Activated CD8-positive, alpha-beta memory T cell treated with anti-CD3 and anti-CD28 coated beads for 1 hour (primary cell): ENCODE measurements at places on chromosomes 12 and 14.

GRCh38 chr12:13744561-13744960 is 236.8 kb downstream of the GRIN2B start:
- DNase-seq: no peak

DNA sequence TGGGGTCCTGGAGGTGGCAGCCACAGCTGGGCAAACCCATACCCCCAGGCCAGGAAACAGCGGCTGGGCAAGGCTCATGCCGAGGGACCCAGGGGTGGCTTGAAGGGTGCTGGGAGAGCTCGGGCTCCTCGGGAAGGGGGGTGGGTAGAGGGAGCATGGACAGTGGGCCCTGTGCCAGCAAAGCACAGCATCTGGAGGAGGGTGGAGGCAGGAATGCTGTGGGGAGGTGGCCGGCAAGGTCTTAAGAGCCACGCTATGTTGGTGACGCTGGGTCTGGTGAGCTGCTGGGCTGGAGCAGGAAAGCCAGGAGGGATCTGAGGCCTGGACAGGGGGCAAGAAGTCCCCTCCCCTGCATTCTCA is 48.2 kb upstream of the DLK1 start:
- no peak for DNase-seq

GRCh38 chr12:123032736-123033391 is 52.4 kb downstream of the ARL6IP4 start:
- no peak for DNase-seq

- DNase-seq: no peak
Measured at GRCh38 chr14:80606347-80606772, 335.2 kb downstream of the CEP128 start.

GRCh38 chr12:92472201-92472600 is 230.6 kb upstream of the PLEKHG7 start:
- no peak for DNase-seq

DNA sequence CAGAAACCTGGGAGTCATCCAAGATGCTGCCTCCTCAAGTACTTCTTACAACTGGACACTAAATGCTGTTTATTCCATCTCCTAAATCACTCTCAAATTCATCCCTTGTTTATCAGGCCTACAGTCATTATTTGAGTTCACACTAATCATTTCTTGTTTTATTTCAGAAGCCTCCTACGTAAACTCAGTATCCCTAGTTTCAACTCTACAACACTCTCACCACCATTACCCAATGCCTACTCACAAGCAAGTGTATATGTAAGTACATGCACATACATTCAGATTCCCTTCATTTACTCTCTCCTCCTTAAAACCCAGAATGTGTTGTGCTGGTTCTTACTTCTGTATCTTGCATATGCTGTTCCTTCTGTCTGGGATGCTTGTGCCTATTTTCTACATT is 43.0 kb downstream of the DDHD1 start:
- DNase-seq: no peak

DNA sequence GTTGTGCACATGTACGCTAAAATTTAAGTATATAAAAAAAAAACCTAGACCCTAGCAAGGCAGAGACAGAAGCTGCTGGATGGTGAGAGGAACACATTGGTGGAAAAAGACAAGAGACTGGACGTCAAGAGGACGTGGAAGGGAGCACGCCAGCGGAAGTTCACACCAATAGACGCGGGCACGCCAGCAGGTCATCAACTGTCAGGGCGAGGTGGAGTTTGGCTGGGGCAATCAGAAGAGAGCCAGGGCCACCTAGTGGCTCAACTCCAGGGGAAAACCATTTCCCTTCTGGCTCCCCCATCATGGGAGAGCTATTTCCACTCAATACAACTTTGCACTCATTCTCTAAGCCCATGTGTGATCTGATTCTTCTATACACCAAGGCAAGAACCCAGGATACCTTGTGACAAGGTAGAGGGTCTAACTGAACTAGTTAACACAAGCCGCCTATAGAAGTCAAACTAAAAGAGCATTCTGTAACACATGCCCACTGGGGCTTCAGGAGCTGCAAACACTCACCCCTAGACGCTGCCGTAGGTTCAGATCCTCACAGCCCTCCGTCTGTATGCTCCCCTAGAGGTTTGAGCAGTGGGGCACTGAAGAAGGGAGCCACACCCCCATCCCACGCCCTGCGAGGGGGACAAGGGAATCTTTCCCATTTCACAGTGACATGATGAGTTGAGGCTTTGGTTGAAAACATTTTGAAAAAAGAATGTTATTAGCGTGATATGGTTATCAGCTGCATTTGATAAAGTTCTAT is 702.7 kb downstream of the TMTC2 start:
- no peak for DNase-seq

DNA sequence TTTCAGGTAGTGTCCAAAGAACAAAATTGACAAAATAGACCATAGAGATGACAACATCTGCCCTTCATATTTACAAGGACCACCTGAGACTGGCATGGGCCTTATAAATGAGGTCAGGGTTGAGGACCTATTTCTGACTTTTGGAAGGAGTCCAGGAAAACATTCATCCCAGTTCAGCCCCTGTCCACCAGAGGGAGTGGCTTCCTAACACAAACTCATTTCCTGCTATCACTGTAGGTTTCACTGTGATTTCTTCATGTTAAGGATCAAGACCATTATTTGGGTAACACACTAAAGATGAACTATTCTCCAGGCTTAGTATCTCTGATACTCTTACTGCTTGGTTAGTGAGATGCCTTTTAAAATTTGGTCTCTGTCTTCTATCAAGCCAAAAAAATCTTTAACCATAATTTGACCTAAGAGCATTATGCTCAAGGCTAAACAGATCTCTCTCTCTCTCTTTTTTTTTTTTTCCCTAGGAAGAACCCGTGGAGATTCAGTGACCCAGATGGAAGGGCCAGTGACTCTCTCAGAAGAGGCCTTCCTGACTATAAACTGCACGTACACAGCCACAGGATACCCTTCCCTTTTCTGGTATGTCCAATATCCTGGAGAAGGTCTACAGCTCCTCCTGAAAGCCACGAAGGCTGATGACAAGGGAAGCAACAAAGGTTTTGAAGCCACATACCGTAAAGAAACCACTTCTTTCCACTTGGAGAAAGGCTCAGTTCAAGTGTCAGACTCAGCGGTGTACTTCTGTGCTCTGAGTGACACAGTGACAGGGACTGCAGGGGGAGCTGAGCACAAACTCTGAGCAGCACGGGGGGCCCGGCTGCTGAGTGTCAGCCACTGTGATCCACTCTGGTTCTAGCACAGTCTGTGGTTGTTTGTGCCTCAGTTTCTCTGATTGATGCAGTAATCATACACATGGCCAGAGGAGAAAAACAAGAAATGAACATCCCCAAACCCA is 267.6 kb upstream of the OR4E1 start:
- DNase-seq: no peak
